ENCODE measurements at places on chromosomes 5 and 9.

DNA sequence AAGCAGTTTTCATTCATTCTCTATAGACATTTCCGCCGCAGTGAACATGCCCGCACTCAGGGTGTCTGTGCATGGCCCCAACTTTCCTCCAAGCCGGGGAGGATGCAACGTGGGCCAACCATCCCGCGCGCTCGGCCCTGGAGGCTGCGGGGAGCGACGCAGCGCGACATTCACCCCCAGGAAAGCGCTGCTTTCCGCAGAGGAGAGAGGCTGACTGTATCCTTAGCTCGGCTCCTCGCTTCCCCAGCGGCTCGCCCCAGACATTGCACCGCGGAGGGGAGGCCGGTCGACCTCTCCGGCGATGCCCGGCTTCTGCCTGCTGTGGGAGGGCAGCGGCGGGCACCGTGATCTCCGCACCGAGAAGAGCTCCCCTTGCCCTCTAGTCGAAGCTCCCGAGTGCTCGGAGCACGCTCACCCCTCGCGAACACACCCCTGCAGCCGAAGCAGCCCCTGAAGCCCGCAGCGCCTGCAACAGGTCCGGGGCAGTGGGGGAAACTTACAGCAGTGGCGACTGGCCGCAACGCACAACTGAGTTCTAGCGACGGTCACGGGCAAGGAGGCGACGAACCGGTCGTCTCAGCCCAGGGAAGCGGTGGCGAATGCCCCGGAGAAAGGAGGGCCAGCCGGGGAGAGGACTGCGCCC is 600 bp downstream of the ENC1 start:
- no peak for DNase-seq

- DNase-seq: no peak
Observed at GRCh38 chr9:93051680-93052089, 6.8 kb upstream of the SUSD3 start.

- DNase-seq: peak; percentile 19
Observed at GRCh38 chr9:95516734-95517558, at the start of gene PTCH1. PTCH1 (minus strand) TSS chr9:95516971.

DNA sequence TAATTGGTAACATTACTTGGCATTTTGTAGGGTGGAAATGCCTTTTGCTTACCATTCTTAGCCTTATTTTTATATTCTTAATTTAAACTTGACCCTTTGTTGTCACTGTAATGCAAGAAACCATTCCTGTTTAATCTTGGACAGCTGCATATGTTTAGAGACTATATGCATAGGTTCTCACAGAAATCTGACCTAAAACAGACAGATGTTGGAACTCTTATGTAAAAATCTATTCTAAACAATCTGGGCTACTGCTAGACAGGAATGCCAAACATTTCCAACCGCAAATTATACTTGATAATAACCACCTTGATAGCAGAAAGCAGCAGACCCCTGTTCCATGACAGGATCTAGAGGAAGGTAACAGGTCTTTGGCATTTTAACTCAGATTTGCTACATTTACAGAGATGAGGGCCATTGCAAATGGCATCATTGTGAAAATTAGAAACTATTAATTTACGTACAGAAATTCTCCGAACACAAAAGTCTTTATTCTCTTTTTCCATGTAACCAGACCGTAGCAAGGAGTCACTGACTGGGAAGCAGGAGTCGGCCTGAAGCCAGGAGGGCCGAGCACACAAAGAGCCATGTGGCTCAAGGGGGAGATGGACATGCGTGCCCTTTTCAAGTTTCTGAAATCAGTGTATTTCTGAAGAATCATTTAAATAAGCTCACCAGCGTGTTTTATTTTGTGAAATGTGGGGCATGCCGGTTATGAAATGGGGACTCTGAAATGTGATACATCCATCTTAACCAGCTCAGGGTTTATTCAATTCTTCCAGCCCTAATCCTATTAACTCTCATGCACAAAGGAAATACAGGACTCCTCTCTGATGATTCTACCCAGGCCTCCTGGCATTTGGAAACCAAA is 139.3 kb downstream of the AOPEP start:
- DNase-seq: no peak

Data from stimulated activated CD8-positive, alpha-beta memory T cell treated with anti-CD3 and anti-CD28 coated beads, Interleukin-2, amount 100 ng/mL, for 1 hour (primary cell).